ENCODE measurements at places on chromosomes 11 and 22.
A peak's percentile ranks its signal among the peaks of the same experiment; 100 is the strongest.

DNA sequence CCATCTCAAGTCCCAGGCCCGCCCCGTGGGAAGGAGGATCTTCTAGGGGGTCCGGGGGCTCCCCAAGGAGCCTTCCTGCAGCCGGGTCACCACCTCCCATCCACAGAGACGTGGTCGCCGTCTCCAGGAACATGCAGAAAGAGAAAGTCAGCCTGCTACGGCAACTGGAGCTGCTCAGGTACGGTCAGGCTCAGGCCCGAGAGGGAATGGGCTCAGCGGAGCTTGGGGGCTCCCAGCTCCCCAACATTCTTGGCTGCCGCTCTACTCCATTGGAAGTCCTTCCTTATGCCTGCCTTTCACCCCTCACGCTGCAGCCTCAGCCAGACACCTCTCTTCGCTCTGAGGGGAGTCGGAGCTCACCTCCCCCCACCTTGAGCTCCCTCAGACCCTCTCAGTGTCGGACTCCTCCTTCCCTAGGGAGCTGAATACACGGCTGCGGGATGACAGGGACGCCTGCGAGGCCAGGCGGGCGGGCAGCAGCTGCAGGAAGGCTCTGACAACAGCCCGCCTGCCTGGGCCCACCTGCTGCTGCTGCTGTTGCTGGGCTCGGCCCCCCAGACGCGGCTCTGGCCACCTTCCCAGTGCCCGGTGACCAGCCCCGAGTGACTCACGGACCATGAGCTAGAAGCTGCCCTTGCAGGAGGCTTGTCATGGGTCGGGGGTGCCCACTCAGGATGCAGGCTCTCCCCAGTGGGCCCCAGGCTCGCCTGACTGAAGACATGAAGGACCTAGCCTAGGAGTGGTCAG is 1.5 kb upstream of the CD151 start:
- peak; percentile 38 for DNase-seq

DNA sequence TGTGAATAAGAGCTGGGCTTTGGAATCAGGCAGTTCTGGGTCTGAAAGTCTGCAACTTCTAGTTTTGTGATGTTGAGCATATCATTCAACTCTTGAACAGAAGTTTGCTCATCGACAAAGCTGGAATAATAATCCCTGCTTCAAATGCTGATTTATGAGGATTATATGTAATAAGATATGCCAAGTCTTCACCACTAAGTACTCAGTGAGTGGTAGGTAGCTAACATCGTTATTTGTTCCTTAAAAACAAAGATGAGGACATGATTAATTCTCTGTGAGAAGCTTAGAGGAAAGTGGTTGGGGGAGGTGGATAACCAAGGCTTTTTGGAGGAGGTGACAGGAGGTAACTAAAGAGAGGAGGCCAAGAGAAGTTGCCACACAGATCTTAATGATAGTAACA is 96.5 kb downstream of the ME3 start:
- DNase-seq, result no peak

- peak; percentile 70 for DNase-seq
Measured at GRCh38 chr11:33419924-33420323, 162.7 kb downstream of the HIPK3 start.

GRCh38 chr22:26404851-26405421 is 24.1 kb upstream of the ASPHD2 start:
- DNase-seq, result no peak

GRCh38 chr11:56152333-56152732 is 7.8 kb downstream of the OR8K5 start:
- no peak for DNase-seq

DNA sequence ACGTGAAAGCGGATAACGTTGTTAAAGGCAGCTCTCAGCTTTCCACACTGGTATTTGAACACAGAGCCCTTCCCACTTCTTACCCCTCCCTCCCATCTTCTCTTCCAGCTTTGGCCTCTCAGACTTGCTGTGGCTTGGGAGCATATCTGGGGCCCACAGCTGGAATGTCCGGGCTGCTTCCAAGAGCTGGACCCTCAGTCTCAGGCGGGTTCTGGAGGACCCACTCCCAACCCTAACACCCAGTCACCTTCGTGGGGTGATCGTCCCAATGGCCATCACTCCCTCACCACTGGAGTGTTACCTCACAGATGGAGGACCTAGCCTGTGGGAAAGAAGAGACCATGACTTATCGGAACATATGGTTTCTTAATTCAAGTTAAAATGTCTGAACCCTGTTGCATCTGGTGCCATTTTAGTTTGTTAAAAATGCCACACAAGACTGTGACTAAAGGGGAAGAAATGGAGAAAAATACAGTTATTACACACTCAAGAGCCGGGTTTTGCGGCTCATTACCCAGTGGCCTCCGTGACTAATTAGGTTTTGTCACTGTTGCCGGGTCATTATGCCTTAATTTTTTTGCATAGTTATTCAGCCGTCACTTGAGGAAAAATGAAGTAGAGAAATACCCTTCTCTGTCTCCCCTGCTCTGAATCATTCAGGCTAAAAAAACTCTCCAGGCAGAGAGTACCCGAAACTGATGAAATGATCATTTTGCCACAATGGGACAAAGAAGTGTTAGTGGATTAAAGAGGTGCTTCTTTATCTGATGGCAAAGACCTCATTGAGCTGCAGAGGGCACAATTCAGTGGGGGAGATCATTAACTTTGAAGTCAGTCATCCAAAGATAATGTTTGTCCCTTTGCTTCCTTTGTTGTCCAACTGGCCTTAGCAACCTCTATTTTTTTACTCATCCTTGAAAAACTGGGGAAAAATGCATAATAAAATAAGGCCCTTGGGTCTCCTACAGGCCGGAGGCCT is 87.2 kb upstream of the HTATIP2 start:
- no peak for DNase-seq

DNA sequence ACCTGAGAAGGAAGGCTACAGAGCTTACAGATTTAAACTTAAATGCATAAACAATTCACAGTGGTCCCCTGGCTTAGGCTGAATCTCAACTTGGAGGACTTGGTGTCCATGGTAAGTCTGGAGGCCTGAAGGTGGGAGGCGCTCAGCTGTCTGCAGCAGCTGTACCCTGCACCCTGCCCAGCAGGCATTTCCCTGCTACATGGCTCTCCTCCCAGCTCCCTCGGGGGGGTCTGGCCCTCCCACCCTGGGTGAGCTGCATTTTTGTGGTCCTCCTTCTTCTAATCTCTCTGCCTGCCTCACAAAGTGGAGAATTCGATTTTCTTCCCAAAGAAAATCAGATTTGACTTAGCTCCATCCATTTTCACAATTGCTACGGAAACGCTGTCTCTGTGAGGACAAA is 273.2 kb downstream of the KIRREL3 start:
- DNase-seq, result no peak

DNA sequence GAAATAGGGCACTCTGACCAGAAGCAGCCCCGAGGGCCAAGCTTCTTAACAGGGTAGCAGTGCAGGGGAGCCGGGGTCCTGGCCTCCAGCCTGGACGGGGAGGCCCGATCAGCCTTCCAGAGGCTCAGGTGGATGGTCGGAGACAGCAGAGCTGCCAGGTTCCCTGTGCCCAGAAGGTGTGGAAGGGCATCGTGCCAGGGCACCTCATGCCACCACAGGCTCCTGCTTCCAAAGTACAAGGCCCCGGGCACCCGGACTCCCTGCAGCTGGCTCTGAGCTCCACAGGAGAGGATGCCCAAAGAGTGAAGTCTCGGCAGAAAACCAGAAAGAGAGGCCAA is 14.3 kb downstream of the EHD1 start:
- no peak for DNase-seq

Data from fibroblast of skin of right quadriceps (primary cell).